ENCODE measurements at places on chromosomes 3 and 15.

- no peak for DNase-seq
Observed at GRCh38 chr3:196288141-196288460, 575 bp upstream of the PCYT1A start.

DNA sequence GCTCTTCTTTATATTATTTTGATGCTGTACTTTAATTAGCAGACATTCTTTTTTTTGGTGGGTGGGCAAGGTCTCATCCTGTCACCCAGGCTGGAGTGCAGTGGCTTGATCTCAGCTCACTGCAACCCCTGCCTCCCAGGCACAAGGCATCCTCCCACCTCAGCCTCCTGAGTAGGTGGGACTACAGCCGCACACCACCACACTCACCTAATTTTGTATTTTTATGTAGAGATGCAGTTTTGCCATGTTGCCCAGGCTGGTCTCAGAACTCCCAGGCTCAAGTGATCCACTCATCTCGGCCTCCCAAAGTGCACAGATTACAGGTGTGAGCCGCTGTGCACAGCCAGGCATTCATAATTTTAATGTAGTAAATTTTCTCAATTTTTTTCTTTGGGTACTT lies 608.1 kb downstream of the ZNF385D start:
- DNase-seq: no peak

DNA sequence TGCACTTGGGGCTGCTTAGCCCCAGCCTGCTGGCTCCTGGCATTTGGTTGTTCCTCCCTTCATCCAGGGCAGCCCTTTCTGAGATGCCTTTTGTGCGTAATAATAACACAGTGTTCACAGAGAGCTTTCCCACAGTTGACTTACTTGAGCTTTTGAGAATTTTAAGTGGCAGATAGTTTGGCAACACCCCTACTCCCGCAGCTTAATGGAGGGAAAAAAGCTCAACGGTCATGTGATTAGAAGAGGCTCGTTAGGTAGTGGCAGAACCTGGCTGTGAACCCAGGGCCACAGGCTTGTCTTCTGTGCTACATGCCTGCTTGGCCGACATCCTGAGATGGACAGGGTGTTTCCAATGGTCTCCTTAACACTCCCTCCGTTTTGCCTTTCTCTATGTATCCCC lies 4.7 kb downstream of the KBTBD13 start:
- DNase-seq: no peak

DNA sequence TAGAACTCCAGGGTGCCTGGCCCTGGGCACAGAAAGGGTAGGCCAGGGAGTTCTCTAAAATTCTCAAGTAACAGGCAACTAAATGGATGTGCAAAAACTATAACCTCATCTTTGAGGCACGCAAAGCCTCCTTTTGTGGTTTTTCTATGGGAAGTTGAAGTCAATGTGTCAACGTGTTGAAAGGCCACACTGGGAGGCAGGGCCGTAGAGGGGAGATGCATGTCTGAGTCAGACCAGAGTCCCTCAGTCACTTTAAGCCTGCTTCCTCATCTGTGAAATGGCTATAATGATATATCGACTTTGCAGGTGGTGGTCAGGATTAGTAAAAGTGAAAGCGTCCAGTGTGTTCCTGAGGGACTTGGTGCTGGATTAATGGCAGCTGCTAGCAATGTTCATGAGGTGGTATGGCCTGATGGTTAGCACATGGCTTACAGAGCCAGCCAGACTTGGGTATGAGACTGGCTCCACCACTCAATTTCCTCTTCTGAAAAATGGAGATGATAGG lies 17.0 kb downstream of the TGM5 start:
- peak; percentile 93 for DNase-seq

DNA sequence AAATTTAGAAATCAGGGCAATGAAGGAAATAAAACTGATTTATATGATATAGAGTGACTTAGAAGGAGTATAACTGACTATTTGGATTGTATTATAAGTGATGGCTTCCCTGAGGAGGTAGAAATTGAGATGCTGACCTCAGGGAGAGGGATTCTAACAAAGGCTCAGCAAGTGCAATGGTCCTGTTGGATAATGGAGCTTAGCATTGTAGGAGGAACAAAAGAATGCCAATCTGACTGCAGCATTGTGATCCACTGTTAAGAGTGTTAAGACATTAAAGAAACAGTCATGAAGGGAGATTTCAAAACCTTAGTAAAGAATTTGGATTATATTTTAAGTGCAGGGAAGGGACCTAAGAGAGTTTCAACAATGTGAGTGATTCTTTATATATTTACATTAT lies 158.4 kb upstream of the NAALADL2 start:
- no peak for DNase-seq

DNA sequence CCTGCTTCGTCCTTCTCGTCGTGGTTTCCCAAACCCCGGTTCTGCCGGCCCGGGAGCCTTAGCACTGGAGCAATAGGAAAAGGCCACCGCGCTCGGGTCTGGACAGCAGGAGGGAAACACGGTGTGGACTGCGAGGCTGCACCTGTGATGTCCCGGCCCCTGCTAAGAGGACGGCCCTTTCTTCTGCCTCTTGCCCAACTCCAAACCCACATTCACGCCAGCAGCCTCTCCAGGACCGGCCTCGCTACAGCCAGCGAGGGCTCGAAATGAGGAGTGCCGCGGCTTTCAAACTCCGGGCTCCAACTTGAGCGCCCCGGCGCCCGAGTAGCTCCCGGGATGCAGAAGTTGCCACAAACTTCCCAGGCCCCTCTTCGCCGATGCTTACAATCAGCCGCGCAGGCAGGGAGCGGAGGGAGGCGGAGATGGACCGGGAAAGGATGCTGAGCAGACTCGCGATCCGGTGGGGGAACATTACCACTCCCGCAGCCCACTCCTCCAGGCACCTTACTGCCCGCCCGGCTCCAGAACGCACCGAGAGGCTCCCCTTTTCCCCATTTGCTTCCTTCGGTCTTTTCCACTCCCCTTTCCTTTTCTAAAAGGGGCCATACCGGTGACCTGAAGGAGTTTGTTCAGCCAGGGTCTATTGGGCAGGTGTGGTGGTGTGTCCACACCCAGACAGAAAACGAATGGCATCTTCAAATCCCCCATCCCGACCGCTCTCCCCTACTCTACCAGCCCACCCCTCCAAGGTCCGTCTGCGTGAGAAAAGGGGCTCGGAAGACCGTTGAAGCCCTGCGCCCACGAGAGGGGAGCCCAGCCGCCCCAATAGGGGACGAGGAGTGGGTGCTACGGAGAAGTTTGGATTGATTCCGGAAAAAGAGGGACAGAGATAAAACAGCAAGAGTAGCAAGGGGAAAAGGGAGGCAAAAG lies 18.8 kb upstream of the SATB1 start:
- DNase-seq: peak; percentile 11

GRCh38 chr3:161325059-161325458 lies 46.3 kb downstream of the SPTSSB start:
- DNase-seq: no peak

GRCh38 chr3:138082085-138082991 lies 33.1 kb downstream of the DZIP1L start:
- DNase-seq: peak; percentile 84

- DNase-seq: peak; percentile 42
Observed at GRCh38 chr3:10933805-10934481, 58.6 kb upstream of the SLC6A1 start.

- no peak for DNase-seq
Observed at GRCh38 chr3:195718477-195718984, 2.2 kb upstream of the MUC20 start.

- DNase-seq: no peak
Observed at GRCh38 chr3:100570811-100571210, 38.6 kb upstream of the ADGRG7 start.

GRCh38 chr3:112582244-112582874 lies 20.5 kb downstream of the SLC35A5 start:
- DNase-seq: peak; percentile 75

GRCh38 chr15:78615151-78615589 lies 5.6 kb downstream of the CHRNA3 start:
- DNase-seq: no peak

DNA sequence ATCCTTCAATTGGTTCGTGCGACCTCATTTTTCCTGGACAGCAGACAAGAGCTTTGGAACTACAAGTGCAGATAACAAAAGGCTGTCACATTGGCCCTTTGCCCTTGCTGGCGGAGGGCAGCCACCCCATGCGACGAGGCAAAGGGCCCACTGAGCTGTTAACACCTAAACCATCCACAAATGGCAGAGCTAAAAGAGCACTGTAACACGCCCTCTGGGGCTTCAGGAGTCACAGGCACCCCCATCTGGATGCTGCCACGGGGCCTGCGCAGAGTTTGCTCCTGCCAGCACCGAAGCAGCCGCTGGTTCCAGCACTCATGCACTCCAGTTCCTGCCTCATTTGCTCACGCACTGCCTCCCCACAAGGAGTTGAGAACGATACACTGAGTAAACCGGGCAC lies 524.9 kb downstream of the ZNF385D start:
- no peak for DNase-seq

DNA sequence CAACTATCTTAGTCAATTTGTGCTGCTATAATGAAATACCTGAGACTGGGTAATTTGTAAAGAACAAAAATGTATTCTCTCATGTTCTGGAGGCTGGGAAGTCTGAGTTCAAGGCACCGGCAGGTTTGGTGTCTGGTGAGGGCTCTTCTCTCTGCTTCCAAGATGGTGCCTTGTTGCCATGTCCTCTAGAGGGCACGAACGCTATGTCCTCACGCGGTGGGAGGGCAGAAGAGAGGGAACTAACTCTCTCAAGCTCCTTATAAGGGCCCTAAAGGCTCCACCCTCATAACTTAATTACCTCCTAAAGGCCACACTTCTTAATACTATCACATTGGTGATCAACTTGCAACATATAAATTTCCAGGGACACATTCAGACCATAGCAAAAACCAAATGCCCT lies 108.4 kb downstream of the ADAMTSL3 start:
- peak; percentile 4 for DNase-seq

DNA sequence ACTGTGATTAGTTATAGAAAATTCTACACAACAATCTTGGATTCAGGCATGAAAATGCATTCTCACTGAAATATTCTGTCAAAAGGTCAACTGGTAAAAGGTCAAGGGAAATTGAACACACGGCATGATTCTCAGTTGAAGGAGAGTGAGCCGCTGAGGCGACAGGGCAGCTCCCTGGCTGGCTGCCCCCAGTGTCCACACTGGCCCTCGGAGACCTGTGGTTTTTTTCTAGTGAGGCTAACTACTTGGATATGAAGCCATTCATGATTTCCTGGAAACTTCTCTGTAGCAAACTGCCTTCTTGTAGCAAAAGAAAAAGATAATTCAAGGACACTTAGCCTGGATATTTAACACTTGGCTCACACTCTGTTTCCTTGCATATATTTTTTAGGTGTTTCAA lies 37.2 kb downstream of the AADACL2 start:
- DNase-seq: peak; percentile 4

All from ELR (cell line).